Activated CD4-positive, alpha-beta T cell treated with anti-CD3 and anti-CD28 coated beads, Interleukin-2, amount 50 U/mL, for 1 hour (primary cell): ENCODE measurements at places on chromosomes 4 and X.

- no peak for DNase-seq
Measured at GRCh38 chr4:22688236-22688635, 4.5 kb upstream of the GBA3 start.

DNA sequence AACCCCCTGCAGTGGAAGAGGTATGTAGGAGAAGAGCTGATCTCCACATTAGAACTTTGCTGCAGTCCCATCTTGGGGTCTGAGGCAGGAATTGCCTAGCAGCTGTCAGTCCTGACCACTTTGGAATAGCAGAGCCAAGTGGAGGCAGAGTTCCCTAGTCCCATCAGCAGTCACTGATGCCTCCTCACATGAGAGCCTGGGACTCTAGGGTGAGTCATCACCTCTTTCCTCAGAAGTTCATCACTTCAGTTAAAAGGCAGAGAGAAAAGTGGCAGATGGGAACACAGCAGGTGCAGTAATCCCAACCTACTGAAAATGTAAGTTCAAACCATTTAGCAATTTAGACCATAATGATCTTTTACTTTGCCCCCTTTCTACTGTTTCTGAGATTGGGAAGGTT, 73.9 kb upstream of the MED14 start:
- DNase-seq: no peak

GRCh38 chr4:107837776-107838618, 13.3 kb downstream of the SGMS2 start:
- no peak for DNase-seq

- DNase-seq: no peak
Measured at GRCh38 chr4:140681201-140681600, 75.0 kb downstream of the TBC1D9 start.

DNA sequence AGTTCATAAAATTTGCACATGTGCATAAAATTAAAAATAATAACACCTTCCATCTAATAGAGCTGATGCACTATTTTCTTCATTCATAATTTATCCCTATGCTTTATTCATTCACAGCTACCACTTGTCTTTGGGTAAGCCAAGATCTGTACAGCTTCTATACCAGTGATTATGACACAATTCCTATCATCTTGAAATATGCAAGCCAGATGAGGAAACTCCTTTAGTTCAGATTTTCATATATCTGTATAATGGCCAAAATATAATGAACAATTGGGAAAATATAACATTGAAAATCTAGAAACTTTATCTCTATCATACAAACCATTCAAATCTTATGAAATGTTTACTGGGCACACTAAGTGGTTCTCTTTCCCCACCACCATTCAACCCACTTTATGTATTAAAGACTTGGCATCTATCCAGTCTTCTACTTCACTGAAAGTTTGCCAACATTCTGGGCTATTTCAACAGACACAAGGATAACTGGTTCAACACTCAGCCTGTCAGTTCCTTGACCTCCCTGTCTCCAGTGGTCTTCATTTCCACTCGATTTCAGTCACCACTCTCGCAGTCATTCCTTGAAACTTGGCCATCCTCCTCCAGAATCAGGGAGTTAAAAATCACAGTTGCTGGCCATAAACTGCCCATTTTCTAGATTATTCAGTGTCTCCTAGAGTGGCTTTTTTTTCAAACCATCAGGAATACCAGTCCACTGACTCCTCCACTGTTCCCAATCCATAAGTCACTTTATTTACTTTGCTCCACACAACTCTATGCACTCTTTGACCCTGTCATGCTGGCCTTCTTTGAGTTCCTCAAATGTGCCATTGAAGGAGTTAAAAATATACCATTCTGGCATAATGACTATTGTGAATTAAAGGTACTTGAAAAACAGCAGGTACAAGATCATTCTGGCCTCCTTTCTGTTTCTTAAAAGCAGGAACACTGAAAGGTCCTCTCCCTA, 85.5 kb downstream of the CAMK2D start:
- DNase-seq: no peak

- DNase-seq: no peak
Measured at GRCh38 chrX:47992669-47993068, 11.1 kb downstream of the ZNF182 start.

DNA sequence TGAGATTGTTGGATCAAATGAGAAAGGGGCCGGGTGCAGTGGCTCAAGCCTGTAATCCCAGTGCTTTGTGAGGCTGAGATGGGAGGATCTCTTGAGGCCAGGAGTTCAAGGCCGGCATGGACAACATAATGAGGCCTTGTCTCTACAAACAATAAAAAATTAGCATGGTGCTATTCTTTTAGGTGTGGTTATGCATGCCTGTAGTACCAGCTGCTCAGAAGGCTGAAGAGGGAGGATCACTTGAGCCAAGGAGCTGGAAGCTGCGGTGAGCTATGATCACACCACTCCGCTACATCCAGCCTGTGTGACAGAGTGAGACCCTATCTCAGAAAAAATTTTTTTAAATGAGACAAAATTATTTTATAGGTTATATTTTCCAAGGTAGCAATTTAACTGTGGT, 49.7 kb upstream of the TMEM150C start:
- DNase-seq: no peak

- no peak for DNase-seq
Measured at GRCh38 chr4:139802931-139803330, 137.3 kb downstream of the MGST2 start.

DNA sequence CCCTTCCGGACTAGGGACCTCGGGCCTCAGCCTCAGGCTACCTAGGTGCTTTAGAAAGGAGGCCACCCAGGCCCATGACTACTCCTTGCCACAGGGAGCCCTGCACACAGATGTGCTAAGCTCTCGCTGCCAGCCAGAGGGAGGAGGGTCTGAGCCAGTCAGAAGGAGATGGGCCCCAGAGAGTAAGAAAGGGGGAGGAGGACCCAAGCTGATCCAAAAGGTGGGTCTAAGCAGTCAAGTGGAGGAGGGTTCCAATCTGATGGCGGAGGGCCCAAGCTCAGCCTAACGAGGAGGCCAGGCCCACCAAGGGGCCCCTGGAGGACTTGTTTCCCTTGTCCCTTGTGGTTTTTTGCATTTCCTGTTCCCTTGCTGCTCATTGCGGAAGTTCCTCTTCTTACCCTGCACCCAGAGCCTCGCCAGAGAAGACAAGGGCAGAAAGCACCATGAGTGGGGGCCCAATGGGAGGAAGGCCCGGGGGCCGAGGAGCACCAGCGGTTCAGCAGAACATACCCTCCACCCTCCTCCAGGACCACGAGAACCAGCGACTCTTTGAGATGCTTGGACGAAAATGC, at the start of gene WAS:
Gene WAS (plus strand): TSS at position 389 of the 572 bp plus-strand sequence. CDS start 55 bp downstream, at position 444.
- DNase-seq: peak; percentile 16

DNA sequence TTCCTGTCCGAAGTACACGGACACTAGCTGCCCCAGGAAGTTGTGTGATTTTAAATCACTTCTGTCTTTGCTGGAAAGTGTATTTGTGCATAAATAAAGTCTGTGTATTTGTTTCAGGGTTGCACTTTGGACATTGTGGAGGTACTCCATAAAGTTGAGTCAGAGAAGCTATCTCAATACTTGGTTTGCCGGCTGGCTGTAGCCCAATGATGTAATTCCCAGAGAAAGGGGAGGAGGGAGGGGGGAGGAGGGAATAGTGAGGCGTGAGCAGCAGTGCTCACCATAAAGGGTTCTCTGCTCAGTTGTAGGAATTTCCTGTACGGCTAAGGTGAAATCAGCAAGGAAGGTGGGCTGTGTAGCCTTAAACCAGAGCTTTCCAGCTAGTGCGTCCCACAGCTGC, 7.5 kb downstream of the APEX2 start:
- no peak for DNase-seq

DNA sequence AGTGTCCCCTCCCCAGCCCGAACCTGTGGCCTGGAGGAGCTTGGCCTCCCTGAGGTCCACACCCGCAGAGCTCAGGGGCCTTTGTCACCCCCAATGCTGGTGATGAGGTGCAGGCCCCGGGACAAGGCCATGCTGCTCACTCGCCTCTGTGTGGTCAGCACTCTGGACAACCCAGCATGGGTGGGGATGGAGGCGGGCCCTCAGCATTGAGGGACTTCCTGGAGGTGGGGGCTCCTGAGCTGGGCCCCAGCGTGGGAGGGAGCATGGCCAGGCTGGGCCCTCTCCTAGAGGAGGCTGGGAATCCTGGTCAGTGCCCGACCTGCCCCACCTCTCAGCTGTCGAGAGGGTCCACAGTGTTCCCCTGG, 30.6 kb downstream of the TACC3 start:
- DNase-seq: no peak

- no peak for DNase-seq
Measured at GRCh38 chr4:53800741-53801140, 209.5 kb upstream of the LNX1 start.

- no peak for DNase-seq
Measured at GRCh38 chr4:175447016-175447415, 365.0 kb downstream of the GPM6A start.

GRCh38 chr4:94453391-94453963, 1.7 kb downstream of the PDLIM5 start:
- DNase-seq: no peak

GRCh38 chrX:68659385-68659784, 11.9 kb downstream of the STARD8 start:
- no peak for DNase-seq

DNA sequence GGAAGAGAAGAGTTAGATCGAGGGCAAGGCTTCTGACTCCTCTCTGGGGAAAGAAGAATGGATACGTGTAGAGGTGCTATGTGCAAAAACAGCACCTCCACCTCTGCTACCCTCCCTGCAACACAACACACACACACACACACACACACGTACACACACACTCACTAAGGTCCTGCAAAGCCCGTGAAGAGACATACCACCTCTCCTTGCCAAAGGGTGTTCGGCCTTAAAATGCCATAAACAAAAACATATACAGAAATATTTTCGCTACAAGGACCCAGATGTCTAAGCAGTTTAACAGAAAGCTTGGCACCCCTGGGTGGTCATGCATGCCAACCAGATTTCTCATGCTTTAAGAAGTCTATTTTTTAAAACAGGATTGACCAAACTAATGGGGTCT, 1.5 kb downstream of the TIFA start:
- DNase-seq: no peak

DNA sequence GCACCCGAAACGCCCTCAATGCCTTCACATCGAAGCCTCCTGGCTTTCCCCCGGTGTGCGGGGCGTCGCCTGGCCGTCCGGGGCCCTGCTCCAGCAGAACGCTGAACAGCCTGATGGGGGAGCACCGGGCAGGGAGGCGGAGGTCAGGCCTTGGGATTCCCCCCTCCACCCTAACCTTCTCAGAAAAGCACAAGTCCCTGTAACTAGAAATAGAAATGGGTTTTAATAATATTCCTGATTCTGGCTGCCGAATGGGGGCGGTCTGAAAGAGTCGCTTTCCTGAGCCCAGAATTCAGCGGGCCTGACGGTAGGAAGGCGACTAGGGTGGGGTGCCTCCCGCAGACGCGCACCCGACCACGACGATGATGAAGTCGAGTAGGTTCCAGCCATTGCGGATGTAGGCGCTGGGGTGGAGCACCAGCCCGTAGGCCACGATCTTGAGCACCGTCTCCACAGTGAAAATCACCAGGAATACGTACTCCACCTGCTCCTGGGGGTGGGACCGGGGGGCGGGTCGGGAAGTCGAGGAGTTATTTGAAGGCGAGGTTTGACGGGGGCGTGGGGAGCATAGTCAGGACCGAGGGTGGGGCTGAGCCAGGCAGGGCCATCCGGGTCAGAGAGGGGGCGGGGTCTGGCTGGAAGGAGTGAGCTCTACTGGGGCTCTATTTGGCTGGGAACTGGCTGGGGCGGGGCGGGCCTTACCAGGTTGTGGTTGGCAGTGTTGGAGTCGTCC, 2.5 kb downstream of the CACNA1F start:
- DNase-seq: peak; percentile 46

GRCh38 chr4:189355590-189355989, 585.1 kb upstream of the FRG1 start:
- no peak for DNase-seq

DNA sequence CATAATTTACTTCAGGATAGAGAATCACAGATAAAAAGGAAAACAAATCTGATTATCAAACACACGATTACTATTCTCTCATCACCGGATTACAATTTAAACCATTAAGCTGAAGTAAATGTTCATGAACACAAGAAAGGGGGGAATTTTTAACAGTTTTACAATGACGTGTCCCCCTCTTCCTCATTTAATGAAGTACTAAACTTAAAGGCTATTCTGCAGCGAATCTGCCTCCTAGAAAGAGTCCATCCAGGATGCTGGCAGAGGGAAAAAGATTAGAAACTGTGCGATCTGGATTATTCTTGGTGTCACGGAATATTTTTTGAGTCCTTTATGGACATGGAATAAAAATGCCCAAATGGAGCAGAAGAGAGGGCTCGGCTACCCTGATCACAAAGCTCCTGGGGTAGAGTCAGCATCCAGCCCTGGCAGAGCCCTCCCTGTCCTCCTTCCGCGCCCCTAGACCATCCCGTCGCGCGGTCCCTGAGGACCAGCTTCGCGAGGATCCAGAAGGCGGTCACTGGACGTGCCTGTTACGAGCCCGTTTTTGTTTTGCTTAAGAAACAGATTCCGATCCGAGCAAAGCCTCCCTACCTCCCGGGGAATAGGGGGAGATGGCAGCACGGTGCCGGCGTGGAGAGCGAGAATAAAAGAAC, 1.2 kb downstream of the ELF2 start:
- no peak for DNase-seq

DNA sequence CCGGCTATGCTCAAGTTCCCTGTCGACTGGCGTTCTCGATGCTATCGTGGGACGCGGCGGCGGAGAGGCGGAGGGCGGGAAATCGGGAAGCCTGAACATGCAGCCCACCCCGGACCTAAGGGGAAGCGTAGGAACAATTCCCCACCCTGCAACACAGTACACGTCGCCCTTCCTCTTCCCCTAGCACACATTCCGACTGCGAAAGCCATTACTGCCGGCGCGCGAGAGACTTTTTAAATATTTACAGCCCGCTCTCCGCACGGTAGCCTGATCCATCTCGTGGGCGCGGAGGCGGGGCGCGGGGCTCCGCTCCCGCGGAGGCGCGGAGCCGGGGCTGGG, 48.1 kb upstream of the BCOR start:
- no peak for DNase-seq

GRCh38 chr4:6032249-6033244, 14.3 kb upstream of the C4orf50 start:
- DNase-seq: no peak

DNA sequence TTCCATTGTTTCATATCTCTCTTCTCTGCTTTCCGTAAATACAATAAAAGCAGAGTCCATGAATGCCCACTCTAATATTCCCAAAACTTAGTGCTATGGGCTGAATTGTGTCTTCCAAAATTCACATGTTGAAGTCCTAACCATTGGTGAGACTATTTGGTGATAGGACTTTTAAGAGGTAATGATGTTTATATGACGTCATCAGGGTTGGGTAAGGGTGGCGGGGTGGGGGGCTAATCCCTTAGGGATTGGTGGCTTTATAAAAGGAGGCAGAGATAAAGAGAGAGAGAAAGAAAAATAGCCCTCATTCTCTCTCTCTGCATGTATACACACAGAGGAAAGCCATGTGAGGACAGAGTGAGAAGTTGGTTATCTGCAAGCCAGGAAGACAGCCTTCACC, 722.2 kb downstream of the DMD start:
- no peak for DNase-seq

GRCh38 chr4:87469390-87469789, 47.0 kb downstream of the NUDT9 start:
- DNase-seq: no peak

DNA sequence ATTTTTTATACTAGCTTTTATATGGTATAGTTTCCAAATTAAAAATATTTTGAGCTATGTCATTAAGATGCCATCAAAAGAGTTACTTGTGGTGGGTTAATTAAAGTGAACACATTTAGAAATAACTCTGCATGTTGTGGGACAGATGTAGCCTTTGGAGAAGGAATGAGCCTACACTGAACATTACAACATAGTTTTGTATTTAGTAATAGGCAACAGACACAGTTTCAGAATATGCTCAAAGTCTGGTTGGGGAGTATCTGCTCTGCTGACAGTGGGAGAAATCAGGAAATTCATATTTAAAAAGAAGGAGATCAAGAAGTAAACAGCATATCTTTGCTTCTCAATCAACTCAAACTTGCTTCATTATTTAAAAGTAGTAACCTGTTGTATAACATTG, 23.7 kb downstream of the EMCN start:
- no peak for DNase-seq
